ENCODE measurements at places on chromosomes 4 and X. TPM values are rescaled to one million over a fixed set of nuclear protein-coding genes. Genes with fewer than 3 reads are reported as not detected.

DNA sequence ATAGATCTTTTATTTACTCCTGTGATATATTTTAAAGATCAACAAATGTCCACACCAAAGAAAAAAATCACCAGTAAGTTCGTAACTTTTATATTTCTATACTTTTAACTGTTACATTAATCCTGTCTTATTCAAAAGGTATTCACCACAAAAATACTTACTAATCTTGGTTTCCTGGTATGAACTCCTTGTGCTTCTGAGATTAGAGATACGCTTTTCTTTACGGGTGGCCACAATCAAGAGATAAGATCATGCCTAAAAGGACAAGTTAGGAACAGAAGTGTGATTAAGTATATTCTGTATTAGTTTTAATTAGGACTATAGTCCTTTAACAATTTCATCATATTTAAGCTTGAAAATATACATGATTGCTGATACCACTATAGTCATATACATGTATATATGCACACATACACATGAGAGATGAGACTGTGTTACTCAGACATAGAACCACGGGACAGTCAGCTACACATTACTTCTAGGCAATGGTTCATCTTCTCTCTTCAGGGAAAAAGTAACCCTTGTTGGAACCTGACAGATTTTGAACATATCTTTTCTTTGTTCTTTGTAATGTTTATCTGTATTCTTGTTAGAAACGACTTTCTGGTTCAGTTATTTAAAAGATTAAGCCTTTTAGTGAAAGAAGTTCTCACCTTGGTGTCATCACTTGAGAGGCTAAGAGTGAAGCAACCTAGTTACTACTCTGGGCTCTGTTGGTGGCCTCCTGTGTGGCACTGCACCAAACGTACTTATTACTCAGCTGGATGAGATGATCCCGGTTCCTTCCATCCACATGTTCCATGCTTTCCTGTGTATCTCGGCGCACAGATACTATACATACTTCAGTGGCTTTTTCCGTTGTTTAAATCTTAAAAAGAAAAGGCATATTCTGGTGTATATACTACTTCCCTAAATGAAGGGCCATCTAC is 146.1 kb downstream of the CBR4 start:
- DNase-seq: no peak

DNA sequence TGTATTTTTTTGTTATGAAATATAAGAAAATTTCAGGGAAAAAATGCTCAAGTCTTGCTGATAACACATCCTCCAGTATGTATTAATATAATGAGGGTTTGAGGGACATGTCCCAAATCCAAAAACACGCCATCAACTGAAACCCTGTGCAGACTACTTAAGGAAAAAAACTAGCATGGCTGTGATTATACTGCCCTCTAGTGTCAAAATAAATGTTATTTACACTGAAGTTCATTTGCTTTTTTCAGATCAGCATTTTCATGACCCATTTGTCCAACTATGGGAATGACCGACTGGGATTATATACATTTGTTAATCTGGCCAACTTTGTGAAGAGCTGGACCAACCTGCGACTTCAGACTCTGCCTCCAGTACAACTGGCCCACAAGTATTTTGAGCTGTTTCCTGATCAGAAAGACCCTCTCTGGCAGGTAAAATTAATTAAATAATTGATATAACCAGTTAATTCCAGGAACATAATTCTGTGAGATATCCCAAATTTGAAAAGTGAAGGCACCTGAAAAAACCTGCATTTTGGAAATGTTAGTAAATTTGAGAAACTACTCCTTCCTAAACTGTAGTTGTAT is 128.5 kb downstream of the PRSS12 start:
- DNase-seq: no peak

GK2 gene
- total RNA-seq: not detected

CT45A2 gene
- total RNA-seq: not detected

DNA sequence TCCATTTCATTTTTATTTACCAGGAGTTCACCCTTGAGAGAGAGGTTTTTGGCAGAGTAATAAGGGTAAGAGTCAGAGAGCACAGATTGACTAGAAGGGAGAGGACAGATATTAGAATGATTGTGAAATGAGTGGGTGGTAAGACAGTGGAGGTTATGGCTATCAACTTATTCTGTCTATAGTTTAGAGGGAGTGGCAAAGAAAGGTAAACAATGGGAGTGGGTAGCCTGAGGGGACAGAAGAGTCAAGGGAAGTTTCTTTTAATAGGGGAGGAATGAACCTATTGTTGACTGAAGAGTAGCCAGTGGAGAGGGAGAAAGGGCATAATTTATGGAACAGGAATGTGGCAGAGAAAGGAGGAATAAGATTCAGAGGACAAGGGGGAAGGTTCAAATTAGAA is 186.5 kb upstream of the NRK start:
- no peak for DNase-seq
